ENCODE measurements at places on chromosomes 2 and 18.
A peak's percentile ranks its signal among the peaks of the same experiment; 100 is the strongest.

DNA sequence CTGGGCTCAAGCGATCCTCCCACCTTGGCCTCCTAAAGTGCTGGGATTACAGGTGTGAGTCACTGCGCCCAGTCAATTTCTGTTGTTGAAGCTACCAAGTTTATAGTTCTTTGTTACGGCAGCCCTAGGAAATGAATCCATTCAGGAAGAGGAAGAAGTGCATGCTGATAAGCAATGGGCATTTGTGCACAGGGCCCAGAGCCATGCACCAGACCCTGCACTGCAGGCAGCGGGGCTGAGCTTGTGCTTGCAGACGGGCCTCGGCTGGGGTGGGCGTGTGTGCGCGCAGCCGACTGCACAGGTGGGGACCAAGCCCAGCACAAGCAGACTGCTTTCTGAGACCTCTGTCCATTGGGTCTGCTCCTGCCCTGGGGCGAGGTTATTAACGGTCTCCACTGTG is 144.6 kb downstream of the CABLES1 start:
- DNase-seq = no peak

DNA sequence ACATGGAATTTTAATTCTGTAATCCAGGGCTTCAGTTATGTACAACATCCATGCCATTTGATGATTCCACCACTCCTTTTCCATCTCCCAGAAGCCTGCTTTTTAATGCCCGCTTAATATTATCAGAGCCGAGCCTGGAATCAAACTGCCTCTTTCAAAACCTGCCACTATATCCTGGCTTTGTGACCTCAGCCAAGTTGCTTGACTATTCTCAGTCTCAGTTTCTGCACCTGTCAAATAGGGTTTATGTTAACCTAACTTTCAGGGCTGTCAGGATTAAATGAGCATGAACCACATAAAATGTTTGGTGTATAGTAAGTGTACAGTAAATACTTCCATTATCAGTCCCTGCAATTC is 108.7 kb downstream of the XRCC5 start:
- no peak for DNase-seq

DNA sequence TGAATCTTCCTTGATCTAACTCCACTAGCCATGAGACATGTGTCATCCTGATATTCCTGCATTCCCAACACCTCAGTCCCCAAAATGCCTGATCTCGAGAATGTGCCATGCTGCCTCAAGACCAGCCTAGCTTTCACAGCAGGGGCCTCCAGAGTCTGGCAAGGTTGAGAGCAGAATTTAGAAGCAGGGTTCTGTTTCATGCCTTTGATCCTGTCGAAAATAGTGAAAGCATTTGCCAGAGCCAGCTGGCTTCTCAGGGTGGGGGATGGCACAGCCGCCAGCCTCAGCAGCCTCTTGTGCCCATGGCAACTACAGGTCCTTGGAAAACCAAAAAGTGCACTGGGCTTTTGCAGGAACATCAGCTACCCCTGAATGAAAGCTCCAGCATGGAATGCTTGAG is 143.5 kb downstream of the RTN4 start:
- no peak for DNase-seq

- DNase-seq = no peak
Measured at GRCh38 chr2:230408244-230408842, 7.7 kb upstream of the SP100 start.

GRCh38 chr18:47709556-47709955 is 220.9 kb downstream of the SMAD2 start:
- no peak for DNase-seq

- no peak for DNase-seq
Measured at GRCh38 chr2:163459986-163460385, 275.8 kb downstream of the FIGN start.

DNA sequence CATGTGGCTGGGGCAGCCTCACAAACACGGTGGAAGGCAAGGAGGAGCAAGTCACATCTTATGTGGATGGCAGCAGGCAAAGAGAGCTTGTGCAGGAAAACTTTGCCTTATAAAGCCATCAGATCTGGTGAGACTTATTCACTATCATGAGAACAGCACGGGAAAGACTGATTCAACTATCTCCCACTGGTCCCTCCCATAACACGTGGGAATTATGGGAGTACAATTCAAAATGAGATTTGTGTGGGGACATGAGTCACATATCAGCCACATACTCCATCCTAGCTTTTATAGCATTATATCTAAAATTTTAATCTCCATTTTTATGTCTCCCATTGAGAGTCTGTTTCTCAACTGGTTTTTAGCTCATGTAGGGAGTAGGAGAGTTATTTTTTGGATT is 45.7 kb downstream of the ICOS start:
- no peak for DNase-seq

DNA sequence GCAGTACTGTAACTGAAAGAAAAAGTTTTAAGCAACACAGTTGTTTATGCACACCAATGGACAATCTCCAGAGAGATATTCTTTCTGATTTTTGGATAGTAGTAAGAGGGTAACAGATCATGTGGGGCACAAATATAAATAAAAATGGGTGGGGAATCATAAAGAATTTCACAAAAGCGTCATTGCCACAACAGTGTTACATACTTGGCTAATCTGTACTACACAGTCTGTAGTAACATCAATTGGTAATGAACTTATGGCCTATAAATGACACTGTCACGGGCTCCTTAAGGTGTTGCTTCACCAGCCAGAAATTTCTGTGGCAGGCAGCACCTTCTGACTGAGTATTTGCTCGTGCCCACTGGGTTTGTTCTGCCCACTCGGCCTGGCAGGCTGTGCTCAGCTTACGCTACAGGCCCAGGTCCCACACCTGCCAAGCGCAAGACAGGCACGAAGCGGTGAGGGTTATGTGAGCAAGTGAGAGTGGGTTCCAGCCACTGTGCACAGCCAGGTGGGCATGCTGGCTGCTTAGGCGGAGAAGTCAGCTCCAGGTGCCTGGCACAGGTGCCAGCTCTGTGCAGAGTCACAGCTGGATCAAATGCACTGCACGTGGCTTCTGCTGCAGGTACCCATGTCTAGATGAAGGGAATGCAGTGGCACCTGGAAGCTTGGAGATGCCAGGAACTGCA is 532.5 kb upstream of the SLC39A10 start:
- no peak for DNase-seq

- no peak for DNase-seq
Measured at GRCh38 chr2:29991086-29991485, 69.7 kb upstream of the ALK start.

DNA sequence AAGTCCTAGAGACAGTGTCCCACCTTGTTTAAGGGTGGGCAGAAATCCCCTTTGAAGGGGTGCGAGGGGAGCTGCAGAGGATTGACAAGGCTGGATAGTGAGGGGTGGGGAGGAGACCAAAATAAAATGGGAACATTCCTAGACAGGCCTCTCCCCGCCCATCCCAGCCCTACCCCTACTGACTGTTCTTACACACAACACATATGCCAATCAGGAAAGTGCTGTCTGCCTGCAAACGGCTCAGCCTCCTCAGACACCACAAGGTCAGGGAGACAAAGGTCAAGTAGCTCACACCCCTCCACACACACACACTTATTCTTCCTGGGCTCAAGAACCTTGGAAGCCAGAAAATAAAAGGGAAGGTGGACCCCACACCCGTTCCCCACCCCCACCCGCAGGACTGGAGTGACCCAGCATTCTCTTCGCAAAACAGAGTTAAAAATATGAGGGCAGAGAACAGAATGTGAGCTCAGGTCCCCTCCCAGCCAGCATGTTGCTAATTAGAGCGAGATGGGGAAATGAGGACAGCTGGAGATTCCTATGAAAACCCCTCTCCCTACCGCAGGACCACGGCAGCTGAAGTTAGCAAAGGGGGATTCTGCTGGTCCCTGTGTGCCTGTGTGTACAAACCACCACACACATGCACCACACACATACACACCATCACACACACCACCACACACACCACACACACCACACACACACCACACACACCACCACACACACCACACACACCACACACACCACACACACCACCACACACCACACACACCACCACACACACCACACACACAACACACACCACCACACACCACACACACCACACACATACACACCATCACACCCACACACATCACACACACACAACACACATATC is 197.8 kb downstream of the TNS1 start:
- DNase-seq = no peak

DNA sequence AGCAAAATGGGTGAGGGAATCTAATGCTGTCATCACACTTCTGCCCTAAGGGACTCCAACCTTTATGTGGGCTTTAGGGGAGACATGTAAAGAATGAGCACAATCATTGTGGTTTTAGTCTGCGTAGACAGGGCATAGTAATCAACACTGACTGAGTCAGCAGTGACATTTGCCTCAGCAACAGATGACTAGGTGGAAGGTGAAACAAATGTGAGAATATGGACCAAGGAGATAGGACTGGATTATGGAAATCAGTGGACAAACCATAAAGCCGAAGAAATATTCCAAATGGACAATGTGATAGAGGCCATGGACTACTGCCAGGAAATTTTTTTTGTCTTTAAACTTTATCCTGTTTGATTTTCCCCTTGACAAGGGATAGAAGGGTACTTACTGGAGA is 83.9 kb downstream of the PDK1 start:
- no peak for DNase-seq

DNA sequence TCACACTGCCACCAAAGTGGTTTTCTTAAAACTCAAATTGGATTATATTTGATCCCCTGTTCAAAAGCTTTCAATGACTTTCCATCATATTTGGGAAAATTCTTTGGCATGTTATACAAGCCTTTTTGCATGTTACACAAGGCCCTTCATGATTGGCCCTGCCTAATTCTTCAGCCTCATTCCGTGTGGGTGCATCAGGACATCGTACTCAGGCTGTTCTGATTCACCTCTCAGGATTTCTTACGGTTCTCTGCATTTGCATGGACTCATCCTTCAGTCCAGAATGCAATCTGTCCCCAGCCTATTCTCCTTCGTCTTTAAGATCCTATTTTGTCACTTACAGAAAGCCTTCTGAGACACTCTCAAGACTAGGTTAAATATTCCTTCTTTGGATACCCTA is 107.8 kb downstream of the LYPD1 start:
- DNase-seq = no peak

DNA sequence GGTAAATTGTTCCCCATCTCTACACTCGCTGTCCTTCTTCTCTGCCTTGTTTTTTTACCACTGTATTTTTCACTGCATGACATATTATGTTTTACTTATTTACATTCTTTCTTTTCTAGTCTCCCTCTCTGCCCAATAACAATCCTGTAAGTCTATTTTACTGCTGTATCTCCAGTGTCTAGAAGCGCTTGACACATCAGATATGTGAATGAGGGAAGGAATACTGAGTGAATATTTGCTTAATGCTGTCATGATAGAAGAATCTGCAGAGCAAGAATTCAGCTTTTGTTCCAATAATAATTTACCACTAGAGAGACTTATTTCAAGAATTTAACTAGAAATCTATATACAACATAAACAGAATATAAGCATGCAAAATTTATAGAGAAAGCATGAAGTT is 99.5 kb downstream of the GALNT13 start:
- DNase-seq = no peak

- no peak for DNase-seq
Measured at GRCh38 chr2:105072039-105072438, 34.2 kb downstream of the MRPS9 start.

GRCh38 chr2:2010251-2010650 is 265.9 kb upstream of the PXDN start:
- DNase-seq = no peak

DNA sequence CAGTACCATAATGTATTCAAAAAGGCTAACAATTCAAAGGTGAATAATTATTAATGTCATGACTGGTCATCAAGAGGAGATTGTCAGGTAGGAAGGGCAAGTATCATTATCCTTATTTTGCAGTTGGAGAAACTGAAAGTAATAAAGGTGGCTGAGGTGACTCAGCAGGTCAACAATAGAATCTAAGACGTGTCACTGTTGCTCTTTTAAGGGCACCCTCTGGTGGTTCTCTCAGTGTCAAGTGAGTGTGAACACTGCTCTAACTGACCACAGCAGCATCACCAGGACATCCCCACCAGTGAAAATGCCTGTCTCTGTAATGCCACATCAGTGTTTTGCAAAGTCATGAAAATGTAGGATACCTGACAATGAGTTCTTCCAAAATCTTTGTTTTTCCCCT is 69.7 kb downstream of the DCC start:
- no peak for DNase-seq

GRCh38 chr2:3465844-3466481 is 53.4 kb downstream of the ADI1 start:
- DNase-seq = peak; percentile 18

DNA sequence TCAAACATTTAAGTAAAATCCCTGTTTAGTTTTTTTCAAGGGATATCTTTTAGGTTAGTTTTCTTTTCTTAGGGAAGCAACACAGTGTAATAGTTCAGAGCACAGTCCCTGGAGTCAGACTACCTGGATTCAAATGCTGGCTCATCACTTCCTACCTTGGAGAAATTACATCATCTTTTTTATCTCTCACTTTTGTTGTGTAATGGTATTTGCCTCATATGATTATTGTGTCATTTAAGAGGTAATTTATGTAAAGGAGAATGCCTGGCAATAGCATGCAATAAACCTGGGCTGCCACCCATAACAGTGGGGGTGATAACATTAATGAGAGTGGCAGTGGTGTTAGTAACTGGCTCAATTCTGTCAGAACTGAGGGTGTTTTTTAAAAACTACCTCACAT is 26.3 kb downstream of the ERLEC1 start:
- DNase-seq = no peak

- no peak for DNase-seq
Measured at GRCh38 chr2:111201214-111201613, 80.5 kb downstream of the BCL2L11 start.
